ENCODE measurements at places on chromosomes 16 and 17.

DNA sequence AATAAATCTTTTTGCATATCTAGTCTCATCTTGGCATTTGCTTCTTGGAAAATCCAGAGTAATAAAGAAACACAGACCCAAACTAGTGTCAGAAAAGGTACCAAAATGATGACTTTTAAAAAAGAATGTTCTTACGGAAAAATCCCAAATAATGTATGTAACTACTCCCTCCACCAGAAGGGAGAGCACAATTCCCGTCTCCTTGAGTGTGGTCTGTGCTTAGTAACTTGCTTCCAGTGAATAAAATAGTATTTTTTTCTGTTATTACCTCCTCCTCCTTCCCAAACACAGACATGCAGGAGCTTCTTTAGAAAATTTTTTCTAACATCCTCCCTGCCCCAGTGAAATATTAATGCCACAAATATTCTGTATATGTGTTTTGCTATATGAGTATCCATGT is 358.1 kb downstream of the ZFHX3 start:
- no peak for DNase-seq

GRCh38 chr17:81821603-81822311 is 11.3 kb downstream of the MCRIP1 start:
- DNase-seq = no peak

DNA sequence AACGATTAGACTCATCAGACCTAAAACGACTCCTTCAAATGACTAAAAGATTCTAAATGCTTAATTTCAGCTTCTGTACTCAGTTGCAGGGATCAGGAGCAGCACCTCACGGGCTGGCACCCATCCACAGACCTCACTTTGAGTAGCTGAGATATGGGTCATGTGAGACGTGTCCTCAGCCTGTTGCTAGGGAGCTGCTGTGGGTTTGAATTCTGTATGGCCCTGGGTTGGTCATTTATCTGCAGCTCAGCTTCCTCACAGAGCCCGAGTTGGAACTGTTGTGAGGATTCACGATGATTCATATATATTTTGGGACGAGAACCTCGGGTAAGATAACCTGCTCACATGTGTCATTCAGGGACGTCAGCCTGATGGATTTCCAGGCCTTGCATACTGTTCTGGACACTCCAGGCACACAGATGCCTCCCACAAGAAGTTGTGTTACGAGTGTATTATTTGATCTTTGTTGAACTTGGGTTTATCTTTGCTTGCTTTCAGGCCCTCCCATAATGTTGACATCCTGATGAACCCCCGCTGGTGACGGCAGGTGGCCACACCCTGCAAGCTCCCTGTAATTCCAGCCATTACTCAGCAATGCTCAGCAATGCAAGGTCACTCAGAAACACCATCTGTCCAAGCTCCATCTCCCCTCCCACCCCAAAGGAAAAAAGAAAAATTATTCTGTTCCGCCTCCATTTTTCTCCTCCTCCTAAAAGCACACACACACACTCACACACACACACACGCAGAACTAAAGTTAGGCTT is 137.6 kb downstream of the RBFOX3 start:
- no peak for DNase-seq

GRCh38 chr17:48632579-48633265 is 6.6 kb upstream of the HOXB9 start:
- DNase-seq = no peak

GRCh38 chr16:28155293-28155692 is 56.5 kb downstream of the XPO6 start:
- no peak for DNase-seq
